Epithelial cell of proximal tubule (primary cell): ENCODE measurements at places on chromosomes 1 and 21.
A peak's percentile ranks its signal among the peaks of the same experiment; 100 is the strongest.

GRCh38 chr1:169473347-169473746 lies 12.4 kb downstream of the SLC19A2 start:
- DNase-seq: no peak

DNA sequence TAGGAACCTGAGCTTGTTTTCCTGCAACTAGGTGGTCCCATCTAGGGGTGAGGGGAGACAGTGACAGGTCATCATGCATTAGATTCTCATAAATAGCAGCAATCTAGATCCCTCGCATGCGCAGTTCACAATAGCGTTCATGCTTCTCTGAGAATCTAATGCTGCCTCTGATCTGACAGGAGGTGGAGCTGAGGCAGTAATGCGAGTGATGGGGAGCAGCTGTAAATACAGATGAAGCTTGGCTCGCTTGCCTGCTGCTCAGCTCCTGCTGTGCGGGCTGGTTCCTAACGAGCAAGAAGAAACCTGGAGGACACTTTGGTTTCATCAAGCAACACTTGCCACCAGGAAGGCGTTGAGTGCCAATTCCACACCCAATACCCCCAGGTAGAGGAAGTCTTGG lies 95.1 kb upstream of the OLIG2 start:
- no peak for DNase-seq

- DNase-seq: no peak
Observed at GRCh38 chr1:50980505-50980904, 10.5 kb downstream of the CDKN2C start.

DNA sequence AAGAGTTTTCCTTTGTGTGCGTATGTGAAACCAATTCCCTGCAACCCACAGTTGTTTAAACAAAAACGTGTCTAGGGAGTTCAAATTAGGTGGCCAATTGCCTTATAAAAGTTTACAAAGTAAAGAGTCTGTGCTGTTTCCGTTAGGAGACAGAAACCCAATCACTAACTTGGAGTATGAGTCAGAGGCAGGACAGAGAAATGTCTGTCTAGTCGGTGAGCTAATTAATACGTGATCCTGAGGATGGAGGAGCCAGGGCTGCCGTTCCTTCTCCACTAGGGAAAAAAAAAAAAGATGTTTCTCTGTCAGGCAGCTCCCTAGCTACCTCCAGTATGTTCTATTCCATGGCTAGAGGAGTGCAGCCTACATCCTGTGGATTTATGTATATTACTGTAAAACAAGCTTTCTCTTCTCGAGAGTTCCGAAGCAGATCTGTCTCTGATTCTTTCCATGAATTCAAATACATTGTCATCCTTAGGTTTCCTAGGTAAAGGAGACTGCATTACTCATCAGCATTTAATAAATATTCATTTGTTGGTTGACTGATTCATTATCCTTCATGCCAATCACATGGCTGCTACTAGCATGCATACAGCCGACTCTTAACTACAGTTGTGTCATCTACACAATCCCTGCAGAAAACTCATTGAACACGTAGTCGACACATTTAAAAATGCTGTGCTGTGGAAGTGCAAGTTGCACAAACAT lies 430.6 kb downstream of the KIF26B start:
- peak; percentile 68 for DNase-seq

GRCh38 chr1:235107368-235108184 lies 21.1 kb downstream of the TOMM20 start:
- DNase-seq: no peak
